ENCODE measurements at places on chromosomes 1 and 21.

DNA sequence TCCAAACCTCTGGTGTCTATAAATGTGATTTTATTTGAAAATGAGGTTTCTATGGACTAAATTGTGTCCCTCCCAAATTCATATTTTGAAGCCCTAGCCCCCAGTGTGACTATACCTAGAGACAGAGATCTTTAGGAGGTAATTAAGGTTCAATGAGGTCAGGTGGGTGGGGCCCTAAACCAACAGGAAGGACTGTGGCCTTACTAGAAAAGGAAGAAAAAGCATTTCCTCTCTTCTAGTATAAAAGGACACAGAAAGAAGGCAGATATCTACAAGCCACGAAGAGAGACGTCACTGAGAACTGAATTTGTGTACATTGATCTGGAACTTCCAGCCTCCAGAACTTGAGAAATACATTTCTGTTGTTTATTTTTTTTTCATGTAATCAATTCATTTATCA is 123.1 kb upstream of the RUNX1 start:
- no peak for DNase-seq

DNA sequence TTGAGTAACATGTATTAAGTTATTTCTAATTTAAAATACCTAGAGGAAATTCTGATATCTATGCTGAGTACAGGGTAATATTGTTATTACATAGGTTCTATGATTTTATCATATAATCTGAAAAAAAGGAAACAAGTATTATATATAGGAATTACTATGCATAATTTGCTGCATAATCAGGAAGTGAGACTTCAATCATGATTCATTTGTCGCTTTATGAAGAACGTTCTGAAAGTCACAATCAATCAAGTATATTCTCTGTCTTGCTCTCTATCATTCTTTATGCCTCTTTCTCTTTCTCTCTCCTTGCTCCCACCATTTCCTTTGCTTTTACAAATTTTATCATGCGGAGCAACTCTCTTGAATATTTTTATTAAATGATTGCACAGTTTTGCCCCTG is 1130.3 kb downstream of the PLA2G4A start:
- DNase-seq = no peak

GRCh38 chr1:203692565-203693470 is 66.2 kb downstream of the ATP2B4 start:
- no peak for DNase-seq

DNA sequence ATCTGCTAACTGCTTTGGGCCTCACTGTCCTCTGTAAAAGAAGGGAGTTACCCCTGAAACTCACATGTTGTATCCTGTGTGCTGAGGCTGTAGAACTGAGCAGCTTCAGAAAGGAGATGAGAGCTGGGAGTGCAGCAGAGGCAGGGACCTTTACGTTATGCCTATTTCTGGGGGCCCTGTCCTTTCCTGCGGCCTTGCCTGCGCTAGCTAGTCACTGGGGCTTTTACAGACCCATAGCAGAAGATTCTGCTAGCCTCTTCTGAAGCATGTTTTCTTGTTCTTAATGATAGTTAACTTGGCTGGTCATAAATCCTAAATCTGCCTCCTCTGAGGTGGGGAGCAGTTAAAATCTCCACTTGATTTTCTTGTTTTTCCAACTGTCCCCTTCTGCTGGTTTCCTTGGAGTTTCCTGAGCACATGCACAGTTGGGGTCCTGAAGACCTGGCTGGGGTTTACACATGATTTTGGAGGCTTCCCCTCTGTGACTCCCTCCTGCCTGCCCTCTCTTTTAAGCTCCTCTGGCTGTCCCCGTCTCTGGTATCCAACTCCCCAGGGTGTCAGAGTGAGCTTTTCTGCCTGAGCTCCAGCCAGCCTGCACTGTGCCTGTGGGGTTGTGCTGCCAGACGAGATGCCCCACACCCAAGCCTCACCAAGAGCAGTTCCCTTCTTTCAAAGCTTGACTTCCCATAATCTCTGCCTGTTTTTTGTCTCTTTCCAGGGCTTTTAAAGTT is 76.6 kb downstream of the NOS1AP start:
- no peak for DNase-seq

- DNase-seq = no peak
These were observed 151.4 kb upstream of the ETV3 start for GRCh38 chr1:157289424-157290105.

DNA sequence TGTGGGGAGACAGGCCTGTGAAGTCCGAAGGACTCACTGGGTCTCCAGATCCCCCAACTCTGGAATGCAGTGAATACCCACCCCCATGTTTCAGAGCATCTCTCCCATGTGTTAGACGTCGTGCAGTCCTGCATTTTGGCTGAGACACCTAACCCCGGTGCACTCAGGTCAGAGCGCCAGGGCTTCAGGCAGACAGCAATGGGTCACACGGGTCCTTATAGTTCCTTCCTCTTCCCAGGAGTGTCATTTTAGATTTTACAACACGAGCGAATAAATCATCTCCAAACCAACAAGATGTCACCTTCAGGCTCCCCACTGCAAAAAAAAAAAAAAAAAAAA is 5.1 kb downstream of the PRRX1 start:
- no peak for DNase-seq

DNA sequence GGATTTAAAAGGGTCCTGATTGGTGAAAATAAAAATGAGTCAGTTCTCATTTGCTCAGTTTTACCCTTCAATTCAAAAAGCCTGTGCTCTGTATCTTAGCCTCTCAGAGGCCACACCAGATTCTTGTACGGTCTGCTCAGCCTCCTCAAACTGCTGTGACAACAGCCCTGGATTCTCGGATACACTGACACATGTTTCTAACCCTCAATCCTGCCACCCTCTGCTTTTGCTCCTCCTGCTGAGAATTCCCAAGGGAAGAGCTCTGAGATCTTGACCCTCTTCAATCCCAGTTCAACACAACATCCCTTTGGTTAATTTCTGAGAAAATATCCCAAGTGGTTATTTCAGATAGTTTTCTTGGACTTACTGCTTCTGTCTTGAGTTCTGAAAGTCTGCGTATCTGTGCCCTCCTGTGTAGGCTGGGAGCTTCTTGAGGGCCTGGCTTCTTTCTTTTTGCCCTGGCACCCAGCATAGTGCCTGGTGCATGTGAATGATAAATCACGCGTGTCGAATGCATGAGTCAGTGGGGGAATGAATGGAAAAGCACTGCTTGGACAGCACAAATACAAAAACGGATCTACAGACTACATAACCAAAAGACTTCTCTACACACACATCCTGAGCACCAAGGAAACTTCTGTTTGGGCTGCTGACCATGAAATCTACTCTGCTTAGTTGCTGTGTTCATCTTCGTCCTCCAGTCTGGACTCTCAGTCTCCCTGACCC is 24.5 kb downstream of the IRF2BP2 start:
- DNase-seq = no peak

GRCh38 chr1:198102454-198102827 is 54.4 kb upstream of the NEK7 start:
- DNase-seq = no peak

DNA sequence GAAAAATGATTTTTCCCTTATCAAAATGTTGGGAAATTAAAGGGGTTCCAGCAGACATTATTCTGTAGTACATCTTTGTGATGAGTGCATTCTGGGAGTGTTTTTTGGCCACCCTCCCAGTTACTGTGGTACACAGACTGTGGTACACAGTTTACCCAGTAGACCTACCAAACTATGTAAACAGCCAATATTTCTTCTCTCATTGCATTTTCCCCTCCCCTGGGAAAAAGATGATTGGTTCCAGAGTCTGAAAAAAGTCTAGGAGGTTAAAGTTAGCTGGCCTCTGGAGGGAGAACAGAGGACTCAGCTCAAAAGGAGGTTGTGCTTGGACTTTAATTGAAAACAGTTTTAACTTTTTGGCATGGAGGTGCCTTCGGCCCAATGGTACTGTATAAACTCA is 42.5 kb downstream of the PGM1 start:
- DNase-seq = no peak

- no peak for DNase-seq
These were observed at the start of gene ADAMTS5 for GRCh38 chr21:26967062-26967913. Gene ADAMTS5, minus strand, starts transcription at chr21:26967088. Its CDS starts 697 bp downstream, at chr21:26966391.

- DNase-seq = no peak
These were observed 294.4 kb downstream of the CAMTA1 start for GRCh38 chr1:7079637-7080036.

- no peak for DNase-seq
These were observed 9.3 kb upstream of the FAAP20 start for GRCh38 chr1:2203671-2204414.

GRCh38 chr21:42062236-42063022 is 8.7 kb upstream of the UMODL1 start:
- no peak for DNase-seq

DNA sequence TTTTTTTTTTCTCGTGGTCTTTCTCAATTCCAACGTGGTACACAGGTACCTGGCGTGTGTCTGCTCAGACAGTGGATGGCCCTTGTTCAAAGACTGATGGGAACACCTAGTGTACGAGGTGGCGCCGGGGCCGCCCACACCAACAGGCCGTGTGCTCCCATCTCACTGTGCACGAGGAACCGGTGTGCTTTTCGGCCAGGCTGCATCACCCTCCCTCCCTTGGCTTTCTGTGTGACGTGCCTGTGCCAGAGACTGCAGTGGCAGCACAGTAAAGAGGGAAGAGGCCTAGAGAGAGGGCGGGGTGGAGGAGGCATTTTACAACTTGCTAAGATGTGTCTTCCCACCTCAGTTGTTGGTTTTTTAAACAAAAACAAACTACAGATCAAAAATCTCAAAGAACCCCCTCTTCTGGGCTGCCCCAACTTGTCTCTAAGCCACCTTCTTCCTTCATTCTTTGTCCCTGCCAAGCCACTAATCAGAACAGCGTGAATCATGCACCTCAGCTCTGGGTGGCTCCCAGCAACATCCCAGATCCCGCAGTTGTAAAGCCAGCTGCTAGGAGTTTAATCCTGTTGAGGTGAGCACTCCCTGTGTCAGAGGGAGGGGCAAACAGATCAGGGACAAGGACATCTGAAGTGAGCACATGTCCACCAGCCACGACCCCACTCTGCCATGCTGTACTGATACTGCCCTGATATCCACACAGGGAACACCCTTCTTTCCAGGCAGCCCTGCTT is 20.7 kb downstream of the IRF2BP2 start:
- DNase-seq = no peak

Measured in SHP77 treated with DMSO at 0.1 percent for 48 hours (cell line).